ENCODE measurements at places on chromosomes 2 and 18.

GRCh38 chr2:676647-677055 is 555 bp downstream of the TMEM18 start:
- DNase-seq: peak; percentile 85

- no peak for DNase-seq
These were observed 52.0 kb upstream of the RTN4 start for GRCh38 chr2:55102056-55102812.

DNA sequence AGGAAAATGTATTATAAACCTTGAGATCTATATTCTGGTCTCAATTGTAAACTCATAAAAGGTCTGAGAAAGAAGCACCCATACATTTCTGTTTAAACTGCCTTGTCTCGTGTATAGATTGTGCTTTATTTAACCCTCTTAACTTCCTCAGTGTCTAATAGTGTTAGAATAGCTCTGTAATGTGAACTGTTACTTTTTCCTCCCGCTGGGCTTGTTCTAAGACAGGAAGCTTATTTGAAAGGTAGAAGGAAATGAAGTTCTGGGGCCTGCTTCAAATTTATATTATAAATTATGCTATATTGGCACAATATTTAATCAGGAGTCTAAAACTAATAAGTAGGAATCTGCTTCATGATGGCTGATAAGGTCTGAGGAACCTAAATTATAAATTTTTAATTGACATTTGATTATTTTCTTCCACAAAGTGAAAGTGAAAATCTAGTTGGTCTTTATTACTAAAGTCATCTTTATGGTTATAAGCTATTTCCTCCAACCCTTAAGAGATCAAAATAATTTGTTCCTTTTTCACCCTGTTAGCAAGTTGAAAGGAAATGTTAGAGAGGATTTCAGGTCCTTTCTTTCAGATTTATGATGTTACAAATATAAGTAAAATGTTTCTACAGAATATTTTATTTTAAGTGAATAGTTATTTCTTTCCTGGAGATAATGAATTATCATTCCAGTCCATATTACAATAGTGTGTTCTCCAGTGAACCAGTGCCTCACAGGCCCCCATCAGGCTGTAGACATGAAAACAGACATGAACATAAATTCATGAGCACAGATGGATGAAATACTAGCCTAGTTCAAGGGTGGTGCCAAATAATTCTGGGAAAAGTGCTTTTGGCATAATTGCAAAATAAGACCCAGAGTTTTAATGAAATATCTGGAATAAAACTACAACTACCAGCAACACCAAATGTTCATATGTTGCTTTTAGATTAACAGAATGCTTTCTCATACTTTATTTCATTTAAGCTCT is 7.9 kb downstream of the MFSD6 start:
- no peak for DNase-seq

DNA sequence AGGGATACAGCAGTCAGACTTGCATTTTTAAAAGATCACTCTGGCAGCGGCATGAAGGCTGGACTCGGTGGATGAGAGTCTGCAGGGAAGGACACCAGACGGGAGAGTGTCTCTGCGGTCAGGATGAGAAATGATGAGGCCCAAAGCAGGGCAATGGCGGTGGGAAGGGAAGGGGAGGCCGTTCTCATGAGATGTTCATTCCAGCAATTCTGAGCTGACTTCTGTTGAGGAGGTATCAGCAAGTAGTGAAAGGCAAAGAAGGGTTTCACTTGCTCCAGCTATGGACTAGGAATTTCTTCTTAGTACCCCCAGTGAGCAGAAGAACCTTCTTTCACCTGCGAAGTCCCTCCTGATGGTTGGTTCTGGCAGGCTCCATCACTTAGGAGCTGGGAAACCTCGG is 63.0 kb downstream of the STEAP3 start:
- no peak for DNase-seq

GRCh38 chr2:181138816-181139215 is 158.4 kb downstream of the UBE2E3 start:
- DNase-seq: no peak

DNA sequence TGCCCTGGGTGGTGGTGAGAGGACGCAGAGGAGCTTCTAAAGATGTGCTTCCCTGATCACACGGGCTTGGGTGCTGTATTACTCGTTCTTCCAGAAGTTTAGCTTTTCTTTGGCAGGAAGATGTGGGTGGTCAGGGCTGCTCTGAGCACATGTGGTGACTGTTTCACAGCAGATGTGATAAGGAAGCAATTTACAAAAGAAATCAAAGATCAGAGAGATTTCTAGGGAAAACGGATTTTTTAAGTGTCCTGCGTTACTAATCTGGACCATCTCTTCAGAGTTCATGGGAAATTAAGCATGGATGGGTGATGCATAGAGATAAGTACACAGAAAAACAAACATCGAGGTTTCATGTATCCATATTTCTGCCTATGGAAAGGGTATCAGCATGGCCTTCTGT is 99.4 kb downstream of the WDSUB1 start:
- no peak for DNase-seq

- no peak for DNase-seq
These were observed 18.1 kb upstream of the ROCK1 start for GRCh38 chr18:21129566-21130216.

DNA sequence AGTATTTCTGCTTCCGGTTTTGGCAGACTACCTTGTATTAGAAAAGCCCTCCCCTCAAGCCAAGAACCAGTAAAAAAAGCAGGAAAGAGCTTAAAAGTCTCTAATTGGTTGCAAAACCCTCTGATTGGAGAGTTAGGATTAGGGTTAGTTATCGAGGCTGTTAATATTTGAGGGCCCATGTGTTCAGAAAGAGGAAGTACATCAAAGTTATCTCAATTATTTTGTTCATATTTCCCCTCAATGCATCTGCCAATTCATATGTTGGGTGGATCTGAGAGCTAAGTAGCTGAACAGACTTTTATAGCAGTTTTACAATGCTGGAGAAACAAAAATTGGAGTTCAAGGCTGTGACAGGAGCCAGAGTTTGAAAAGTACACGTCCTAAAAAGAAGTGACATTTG is 43.1 kb upstream of the KLHL14 start:
- DNase-seq: no peak

GRCh38 chr2:47616506-47616905 is 166.4 kb upstream of the MSH6 start:
- no peak for DNase-seq

GRCh38 chr2:181106789-181107627 is 126.6 kb downstream of the UBE2E3 start:
- DNase-seq: no peak

DNA sequence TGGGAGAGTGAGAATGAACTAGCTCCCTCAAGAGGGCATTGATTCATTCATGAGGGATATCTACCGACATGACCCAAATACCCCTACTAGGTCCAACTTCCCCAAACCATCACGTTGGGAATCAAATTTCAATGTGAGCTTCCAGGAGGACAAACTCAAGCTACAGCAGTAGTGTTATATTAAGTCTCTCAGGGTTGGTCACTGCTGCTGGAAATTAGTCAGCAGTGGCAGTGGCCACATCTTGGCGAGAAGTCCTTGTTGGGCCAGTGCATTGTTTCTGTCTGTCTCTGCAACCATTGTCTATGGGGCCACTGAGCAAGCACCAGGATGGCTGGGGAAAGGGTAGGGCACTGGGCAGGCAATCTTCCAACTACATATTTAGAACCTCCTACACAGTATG is 47.5 kb downstream of the THUMPD2 start:
- DNase-seq: no peak

DNA sequence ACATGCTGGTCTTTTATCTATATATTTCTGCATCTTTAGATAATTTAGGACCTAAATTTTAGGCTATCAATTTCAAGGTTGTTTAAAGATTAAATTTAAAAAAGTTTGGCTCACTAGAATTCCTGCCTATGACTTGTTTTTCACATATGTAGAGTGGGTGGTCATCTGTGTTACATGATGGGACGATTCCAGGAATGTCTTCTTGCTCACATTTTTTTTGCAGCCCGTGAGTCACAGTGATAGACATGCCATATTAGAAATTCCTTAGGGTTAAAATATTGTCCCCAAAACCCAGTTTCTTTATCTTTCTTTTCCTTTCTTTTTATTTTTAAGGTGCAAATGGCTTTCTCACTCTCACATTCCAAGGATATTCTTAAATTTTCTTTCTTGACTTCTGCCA is 652.0 kb downstream of the PLCL1 start:
- DNase-seq: no peak

GRCh38 chr2:153478289-153479261 is at the start of gene RPRM:
Gene RPRM, minus strand, starts transcription at chr2:153478762. Its CDS starts 197 bp downstream, at chr2:153478565.
- peak; percentile 50 for DNase-seq

DNA sequence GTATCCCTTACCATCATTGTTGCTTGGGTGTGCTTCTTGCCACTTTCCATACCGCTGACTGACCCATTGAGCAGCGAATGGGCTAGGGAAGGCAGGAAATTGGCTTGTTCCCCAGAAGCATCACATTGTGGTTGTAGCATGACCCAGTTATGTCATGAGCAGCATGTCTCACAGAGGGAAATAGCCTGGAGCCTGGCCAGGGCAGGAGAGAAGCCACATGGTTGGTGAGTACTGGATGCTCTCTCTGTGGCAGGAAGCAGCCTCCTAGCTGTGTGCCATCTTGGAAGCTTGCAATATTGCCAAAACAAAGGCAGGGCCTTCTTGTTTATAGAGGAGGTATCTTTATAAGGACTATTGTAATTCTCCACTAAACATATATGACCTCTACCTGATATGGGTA is 482.6 kb downstream of the PIK3C3 start:
- DNase-seq: no peak

- no peak for DNase-seq
These were observed 68.0 kb downstream of the FAM124B start for GRCh38 chr2:224333726-224334482.

DNA sequence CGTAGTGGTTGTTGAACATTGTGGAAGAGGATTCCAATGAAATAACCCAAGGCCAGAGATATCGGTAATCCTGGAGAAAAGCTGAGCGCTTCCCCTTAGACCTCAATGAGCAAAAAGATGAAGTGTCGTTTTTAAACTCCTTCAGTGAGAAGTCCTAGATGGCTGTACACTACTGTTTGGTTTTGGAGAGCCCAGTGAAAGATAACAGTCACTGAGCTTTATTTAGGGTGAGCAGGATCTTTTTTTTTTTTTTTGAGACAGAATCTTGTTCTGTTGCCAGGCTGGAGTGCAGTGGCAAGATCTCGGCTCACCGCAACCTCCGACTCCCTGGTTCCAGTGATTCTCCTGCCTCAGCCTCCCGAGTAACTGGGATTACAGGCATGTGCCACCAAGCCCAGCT is 24.2 kb downstream of the LRRC30 start:
- DNase-seq: no peak

DNA sequence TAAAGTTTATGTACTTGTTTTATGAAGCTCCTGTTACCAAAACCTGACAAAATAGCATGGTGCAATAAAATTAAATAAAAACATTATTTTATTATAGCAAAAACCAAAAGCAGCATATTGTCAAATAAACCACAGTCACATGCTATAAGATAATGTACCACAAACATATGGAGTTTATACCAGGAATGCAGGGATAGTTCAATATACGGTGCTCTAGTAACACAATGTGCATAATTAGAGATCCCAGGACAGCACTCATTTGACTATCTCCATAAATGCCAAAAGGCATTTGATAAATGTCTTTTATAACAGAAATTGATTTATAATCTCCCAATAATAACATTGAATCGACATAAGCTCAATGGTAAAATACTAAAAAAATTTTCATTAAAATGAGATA is 402.0 kb downstream of the RND3 start:
- DNase-seq: no peak

- DNase-seq: no peak
These were observed 24.7 kb downstream of the LGALSL start for GRCh38 chr2:64478502-64479230.

DNA sequence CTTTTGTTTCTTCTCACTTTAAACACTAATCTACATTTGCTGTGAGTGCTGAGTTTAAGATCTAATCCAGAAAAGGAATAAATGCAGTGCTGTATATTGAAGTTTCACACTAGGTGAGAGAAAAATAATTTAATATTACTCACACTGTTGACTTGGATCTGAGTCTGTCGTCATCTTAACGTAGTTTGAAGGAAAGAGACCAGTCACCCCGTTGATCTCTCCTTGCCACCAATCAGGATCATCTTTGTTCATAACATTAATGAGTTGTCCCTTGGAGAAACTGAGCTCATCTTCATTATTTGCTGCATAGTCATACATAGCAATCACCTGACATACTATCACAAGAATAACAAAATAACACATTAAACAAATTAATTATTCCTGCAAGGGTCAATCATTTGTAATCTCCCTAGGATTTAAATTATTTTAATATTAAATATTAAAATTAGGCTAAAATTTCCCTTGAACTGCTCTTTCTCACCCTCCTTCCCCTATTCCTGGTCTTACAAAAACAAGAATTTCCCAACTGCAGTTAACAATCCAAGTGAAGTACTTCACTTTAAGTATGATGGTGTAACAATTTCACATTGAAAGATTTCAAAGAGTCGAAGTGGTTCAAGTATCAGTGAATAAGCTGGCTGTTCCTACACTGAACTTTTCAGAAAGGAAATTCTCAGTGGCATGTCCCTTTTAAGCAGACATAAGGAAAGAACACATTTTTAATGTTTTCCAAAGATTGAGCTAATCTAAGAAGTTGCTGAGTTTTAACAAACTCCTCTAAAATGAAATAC is 71.3 kb downstream of the FAM228A start:
- DNase-seq: no peak

DNA sequence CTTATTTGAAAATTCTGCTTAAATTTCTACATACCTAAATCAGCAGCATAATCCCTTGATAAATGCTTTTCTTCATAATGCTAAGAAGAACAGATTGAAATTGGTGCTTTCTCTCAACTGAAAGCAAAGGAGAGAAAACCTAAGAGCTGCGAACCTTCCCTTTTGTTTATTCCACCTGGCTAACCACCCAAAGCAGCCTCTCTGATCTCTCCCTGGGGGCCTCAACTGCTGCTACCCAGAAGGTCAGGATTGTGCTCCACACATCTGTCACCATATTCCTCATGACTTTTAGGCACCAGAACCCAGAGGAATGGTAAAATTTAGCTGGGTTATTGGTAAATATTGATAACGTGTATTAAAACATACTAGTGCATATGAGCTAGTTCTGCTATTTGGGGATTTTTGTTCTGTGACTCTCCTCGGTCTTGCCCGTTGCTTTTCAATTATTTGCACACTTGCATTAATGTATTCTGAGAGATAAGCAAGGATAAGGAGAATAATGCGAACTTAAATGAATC is 334.1 kb downstream of the RIT2 start:
- DNase-seq: no peak

- no peak for DNase-seq
These were observed 131.3 kb downstream of the MCFD2 start for GRCh38 chr2:46784278-46784677.

- DNase-seq: no peak
These were observed 109.9 kb downstream of the PTPRM start for GRCh38 chr18:7677001-7677400.

DNA sequence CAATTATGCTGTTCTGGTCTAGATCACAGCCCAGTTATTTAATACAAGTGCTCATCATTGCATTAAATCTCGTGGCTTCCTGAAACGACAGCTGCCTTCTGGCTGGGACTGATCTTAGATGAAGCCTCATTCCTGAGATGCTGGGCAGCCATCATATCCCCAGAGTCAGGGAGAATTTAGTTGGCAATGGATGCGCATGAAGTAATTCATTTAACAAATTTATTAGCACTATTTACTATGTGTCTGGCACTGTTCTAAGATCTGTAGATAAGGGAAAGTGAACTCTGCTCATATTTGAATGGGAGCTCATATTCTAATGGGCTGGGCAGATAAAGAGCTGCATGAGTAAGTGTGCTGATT is 244.7 kb downstream of the KCNS3 start:
- DNase-seq: no peak
